ENCODE measurements at places on chromosomes 6 and 20. TPM values are rescaled to one million over a fixed set of nuclear protein-coding genes. Genes with fewer than 3 reads are reported as not detected.

DNA sequence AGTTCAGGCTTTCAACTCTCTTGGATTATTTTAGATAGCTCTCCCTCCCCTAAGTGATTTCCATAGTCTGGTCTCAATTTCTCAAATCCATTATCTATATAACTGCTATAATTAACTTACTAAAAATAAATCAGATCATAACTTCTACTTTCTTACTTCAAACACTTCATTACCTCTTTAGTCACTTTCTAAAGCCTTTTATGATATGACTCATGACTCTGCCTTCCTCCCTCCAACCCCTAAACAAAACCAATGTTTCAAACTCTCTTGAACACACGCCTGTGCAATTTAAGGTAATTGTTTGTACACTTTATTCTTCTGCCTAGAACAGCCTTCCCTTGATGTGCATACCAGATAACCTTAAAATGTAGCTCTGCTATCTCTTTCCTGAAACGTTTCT is 100.5 kb downstream of the LMBRD1 start:
- peak; percentile 10 for DNase-seq

- DNase-seq: peak; percentile 62
These were observed 579.0 kb upstream of the BTBD3 start for GRCh38 chr20:11338496-11339306.

DNA sequence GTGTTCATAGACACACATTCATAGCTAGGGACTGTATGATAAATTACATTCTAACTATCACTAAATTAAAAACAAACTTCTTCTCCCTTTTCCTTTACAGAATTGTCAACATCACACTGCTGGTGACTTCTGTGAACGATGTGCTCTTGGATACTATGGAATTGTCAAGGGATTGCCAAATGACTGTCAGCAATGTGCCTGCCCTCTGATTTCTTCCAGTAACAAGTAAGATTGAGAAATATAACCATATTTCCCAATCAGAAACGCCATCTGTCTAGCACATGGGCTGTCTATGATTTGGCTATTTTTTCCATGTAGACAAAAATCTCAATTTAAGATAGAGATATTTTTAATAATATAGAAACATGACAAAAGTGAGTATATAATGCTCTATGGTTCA is 367.7 kb downstream of the ARHGAP18 start:
- no peak for DNase-seq

- DNase-seq: no peak
These were observed 100.6 kb upstream of the LOC128125822 start for GRCh38 chr6:63471654-63472053.

- DNase-seq: peak; percentile 33
These were observed 18.2 kb downstream of the TMEM242 start for GRCh38 chr6:157304899-157305663.

- no peak for DNase-seq
These were observed 26.8 kb upstream of the DNAAF9 start for GRCh38 chr20:3434232-3434631.

DNA sequence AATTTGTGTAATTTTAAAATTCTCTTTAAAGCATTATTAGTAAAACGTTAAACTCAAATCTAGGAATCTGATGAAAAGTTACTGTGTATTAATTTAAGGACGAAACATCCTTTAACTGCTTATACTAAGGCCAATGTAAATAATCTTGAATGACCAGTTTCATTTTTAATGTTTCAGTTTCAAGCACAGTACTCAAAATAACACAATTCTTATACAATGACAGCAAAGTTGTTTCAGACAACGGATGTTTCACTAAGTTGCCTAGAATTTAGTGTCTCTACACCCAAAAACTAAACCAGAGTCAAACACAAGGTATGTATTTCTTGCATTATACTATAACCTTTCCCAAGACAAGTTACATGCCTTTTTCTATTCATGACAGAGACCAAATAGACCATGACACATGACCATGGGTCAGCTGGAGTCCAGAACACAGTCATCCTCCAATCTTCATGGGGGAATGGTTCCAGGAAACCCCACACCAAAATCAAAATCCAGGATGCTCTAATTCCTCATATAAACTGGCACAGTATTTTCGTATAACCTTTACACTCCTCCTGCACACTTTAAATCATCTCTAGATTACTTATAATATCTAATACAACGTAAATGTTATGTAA is 7.7 kb downstream of the PHIP start:
- DNase-seq: peak; percentile 16

DNA sequence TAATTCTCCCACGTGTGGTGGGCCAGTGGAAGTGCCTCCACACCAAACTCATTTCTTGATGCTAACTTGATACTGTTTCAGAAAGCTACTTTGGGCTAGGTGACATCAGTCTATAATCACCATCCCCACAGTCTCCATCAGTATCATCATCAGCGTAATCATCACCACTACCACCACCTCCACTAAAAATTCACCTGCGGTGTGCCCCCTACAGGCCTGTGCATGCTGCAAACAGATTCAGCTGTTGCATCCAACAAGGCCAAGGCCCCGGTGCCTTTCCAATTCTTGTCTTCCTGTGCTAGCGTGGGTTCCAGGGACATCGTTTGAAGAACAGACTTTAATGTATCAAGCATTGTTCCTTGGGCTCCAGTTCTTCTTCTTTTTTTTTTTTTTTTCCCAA is 201.3 kb upstream of the EXOC2 start:
- no peak for DNase-seq

The TRIM10 gene
- total RNA-seq: not detected

The CST1 gene
- not detected for total RNA-seq
